ENCODE measurements at places on chromosomes 2 and 18.

DNA sequence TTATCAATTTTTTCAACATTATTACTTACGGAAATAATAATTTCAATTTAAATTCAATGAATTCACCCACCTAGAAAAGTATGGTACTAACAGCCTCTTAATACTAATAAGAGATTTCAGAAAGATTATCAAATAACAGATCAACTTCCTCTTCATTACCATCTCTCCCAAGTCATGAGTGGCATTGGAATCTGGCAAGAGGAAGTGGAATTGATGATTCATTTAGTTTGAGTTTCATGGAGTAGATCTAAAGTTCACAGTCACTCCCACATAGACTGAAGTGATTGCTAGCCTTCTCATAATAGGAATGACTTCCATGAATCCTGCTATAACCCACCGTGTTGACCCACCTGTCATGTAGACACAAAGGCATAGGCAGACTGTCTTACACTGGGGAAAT, 77.7 kb upstream of the WDR75 start:
- no peak for DNase-seq

DNA sequence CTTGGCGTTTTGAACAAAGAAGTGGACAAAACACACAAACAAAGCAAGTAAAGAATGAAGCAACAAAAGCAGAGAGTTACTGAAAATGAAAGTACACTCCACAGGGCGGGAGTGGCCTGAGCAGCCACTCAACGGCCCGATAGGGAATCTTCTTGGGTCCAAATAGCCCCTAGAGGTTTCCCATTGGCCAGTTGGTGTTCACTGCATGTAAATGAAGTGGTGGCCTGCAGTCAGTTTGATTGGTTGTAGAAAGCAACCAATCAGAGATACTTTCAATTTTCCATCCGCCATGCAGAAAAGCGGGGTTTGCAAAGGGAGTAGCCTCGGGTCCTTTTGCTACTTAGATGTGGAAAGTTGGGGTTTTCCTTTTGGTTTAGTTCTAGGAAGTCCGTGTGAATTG, 31.6 kb downstream of the CYBRD1 start:
- DNase-seq, result no peak

DNA sequence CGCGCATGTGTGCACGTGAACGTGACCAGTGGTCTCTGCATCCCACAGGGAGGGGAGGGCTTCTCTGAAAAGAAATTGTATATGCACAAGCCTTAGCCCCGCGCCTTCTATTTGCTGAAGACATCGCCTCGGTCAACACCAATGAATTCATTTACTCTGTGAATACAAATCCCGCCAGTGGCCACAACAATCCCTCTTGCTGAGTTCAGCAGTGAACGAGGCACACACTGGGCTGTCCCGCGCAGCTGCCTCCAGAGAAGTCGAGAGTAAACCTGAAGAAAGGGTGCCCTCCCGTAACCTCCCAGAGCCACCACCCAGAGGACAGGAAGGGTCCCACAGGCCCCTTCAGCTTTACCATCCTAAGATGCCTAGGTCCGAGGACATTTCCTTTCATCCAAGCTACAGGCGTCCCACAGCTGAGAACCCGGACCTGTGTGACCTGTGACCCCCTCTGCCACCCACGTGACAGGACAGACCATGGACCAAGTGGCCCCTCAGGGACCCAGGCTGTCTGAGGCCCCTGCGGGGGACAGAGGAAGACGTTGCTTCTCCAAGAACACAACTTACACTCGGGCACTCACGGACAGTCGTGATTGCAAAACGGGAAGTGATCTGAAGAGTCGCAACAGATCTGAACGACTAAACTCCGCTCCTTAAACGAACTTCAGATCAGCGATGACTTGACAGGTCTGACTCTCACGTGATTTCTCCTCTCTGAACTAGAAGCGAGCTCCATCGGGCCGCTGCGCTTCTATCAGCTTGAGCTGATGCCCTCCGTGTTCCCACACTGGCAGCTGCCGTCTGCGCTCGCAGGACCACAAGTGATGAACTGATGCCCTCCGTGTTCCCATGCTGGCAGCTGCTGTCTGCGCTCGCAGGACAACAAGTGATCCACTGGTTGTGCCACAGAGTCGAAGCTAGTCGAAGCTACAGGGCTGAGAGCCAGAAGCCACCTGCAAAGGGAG, 92.7 kb downstream of the ZNF516 start:
- no peak for DNase-seq

DNA sequence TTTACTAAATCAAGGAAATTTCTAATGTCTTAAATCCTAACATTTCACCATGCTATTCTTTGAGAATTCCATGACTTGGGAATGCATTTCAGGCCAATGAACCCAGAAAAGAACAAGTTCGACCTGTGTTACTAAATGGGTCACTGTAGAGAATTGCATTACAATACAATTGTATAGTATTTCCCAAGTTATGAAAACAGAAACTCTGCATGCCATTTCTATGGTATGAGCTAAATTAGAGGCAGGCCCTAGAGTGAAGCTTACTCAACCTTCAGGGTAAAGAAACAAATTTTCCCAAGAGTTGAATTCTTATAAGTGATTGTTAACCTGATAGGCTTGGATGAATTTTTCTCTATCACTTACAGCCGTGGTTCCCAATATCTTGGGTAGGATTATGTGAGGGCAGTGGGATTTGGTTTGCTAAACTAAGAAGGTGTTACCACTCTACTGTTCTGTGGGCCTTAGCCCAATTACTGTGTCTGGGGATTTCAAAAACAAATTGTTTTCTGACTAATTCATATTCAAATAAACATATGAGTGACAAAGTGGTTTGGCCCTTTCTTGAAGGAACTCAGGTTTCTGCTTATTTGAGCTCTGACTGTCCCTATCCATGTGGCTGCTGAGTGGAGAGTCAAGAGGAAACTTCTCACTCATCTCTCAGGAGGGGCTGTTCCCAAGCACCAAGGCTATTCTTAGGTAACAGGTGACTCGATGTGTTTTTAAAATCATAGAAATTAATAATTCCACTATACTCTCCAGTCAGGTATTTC, 11.2 kb upstream of the SERPINB7 start:
- no peak for DNase-seq

GRCh38 chr2:120253021-120253882, 600 bp downstream of the RALB start:
- no peak for DNase-seq

DNA sequence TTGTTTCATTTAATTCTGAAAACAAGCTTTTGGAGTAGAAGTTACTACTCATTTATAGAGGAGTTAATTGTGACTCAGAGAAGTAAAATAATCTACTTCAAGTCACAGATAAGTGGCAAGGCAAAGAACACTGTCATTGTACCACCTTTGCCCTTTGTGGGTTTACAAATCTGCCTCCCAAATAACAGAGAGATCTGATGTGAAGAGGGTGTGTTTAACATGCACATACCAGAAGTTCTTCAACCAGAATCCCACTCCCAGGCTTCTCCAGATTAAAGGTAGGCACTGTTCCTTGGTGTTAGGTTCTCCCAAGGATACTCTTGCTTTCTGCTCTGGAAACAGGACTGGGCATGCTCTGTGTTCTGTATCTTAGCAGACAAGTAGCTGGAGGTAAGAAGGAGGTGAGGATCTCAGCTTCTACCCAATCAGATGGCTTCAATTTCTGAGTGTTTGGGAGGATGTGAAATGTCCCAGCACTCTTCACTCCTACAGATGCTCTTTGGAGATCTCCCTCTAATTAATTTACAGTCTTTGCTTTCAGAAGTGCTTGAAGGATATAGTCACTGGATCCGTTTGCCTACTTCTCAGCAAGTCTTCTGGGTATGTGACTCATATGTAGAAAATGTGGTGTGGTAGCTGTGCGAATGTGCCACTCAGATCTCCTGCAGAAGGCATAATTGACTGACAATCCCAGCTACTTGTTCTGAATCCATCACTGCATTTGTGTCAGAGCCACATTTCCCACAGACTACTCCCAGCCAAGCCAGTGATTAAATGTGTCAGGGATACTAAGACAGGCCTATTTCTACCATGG, 111.1 kb downstream of the KLHL14 start:
- no peak for DNase-seq

DNA sequence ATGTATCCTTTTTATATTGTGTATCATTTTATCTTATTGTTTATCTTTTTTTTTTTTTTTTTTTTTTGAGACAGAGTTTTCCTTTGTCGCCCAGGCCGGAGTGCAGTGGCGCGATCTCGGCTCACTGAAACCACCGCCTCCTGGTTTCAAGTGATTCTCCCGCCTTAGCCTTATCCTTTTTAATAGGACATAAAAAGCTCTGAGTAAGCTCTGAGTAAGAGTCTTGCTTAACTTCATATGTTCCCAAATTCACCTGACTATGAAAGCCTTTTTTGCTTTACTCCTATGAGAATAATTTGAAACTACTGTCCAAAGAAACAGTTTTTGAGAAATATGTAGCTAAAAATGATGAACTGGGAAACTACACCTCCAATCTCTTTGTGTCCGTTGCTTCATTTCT, 525.5 kb downstream of the IRS1 start:
- no peak for DNase-seq

GRCh38 chr2:27833931-27834330, 56.3 kb downstream of the RBKS start:
- no peak for DNase-seq

DNA sequence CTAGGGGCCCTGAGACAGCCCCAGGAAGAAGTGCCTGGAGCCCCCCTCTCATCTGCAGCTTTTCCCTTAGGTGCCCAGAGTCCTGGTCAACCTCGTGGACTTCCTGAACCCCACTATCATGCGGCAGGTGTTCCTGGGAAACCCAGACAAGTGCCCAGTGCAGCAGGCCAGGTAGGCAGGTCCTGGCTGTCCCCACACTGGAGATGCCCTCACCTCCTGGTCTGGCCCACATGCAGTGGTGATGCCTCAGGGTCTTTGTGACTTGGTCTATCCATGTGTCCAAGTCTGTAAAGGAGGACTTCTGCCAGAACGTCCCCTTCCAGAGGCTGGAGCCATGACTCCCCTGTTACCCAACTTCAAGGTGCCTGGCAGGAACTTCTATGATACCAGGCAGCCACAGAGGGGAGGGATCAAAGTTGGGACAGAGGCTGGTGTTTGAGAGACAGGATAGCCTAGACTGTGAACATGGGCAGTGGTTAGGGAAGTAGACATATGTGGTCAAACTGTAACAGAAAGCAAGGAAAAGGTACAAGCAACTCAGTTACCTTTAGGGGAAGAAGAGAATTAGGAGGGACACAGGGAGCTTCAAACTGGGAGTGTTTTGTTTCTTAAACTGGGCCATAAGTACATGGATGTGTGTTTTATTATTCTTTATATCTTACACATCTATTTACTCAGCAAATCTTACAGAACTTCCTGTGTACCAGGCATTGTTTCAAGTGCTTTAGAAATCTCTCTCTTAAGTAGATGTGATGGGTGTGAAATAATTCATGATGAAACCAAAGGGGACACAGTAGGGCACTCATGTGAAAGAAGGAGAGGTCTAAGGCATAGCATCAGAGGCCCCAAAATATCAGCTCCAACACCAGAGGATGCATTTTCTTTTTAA, 107.1 kb downstream of the PLB1 start:
- no peak for DNase-seq

- no peak for DNase-seq
Measured at GRCh38 chr2:206799083-206799482, 33.7 kb downstream of the FASTKD2 start.

DNA sequence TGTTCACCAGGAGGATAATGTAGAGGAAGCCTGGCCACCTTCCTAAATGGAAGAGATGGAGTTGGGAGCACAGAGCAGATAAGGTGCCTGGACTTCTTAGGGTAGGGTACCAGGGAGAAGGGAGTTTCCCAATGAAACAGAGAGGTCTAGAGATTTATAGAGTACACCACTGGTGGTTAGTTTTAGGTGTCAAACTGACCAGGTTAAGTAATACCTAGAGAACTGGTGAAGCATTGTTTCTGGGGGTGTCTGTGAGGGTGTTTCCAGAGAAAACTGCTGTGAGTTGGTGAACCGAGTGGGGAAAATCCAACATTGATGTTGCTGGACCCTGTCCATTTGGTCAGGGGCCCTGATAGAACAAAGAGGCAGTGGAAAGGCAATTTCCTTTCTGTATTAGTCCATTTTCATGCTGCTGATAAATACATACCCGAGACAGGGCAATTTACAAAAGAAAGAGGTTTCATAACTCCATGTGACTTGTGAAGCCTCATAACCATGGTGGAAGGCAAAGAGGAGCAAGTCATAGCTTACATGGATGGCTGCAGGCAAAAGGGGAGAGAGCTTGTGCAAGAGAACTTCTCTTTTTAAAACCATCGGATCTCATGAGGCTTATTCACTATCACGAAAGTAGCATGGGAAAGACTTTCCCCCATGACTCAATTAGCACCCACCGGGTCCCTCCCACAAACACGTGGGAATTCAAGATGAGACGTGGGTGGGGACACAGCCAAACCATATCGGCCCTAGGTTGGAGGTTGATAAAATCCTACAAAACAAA, 260.8 kb downstream of the CBLN2 start:
- no peak for DNase-seq

- DNase-seq, result no peak
Measured at GRCh38 chr2:100276716-100277115, 45.6 kb downstream of the LONRF2 start.

DNA sequence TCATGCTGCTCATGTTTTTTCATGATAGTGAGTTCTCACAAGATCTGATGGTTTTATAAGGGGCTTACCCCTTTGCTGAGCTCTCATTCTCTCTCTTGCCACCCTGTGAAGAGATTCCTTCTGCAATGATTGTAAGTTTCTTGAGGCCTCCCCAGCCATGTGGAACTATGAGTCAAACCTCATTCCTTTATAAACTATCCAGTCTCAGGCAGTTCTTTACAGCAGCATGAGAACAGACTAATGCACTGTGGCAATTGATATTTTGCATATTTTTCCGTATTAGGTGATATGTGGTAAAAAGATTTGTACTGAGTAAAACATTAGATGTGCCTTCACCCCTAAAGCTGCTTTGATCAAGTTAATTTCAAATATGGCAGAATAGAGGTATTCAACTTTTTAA, 48.8 kb downstream of the RAB27B start:
- DNase-seq, result no peak

DNA sequence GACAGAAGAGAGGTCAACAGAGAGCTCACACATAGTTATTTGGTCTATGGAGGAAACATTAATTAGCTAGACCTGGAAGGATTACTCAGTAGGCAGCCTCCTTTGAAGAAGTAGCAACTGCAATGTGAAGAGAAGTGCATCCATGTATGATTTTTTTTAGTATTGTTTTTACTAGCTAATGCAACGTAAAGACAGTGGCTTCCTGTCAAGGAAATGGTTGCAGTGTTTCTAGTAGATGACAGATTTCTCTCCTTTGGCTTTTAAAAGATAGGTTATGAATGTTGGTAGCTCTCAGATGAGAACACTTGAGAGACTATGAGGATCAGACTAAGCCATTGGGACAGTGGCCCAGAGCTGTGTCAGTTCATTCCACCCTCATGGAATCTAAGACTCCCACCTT, 175.8 kb downstream of the AGPS start:
- DNase-seq, result no peak

- no peak for DNase-seq
Measured at GRCh38 chr2:28626891-28627421, 124.7 kb upstream of the PPP1CB start.

- DNase-seq, result no peak
Measured at GRCh38 chr2:12636837-12637581, 79.7 kb upstream of the TRIB2 start.

GRCh38 chr2:85277416-85278158, 50.2 kb downstream of the TGOLN2 start:
- DNase-seq, result no peak
